ENCODE measurements at places on chromosomes 6 and 20.

- no peak for DNase-seq
Observed at GRCh38 chr6:164854526-164854925, 454.9 kb downstream of the C6orf118 start.

GRCh38 chr6:158591134-158591809 is 31.4 kb downstream of the TMEM181 start:
- DNase-seq: no peak

- DNase-seq: no peak
Observed at GRCh38 chr6:112231594-112232060, 22.7 kb downstream of the LAMA4 start.

DNA sequence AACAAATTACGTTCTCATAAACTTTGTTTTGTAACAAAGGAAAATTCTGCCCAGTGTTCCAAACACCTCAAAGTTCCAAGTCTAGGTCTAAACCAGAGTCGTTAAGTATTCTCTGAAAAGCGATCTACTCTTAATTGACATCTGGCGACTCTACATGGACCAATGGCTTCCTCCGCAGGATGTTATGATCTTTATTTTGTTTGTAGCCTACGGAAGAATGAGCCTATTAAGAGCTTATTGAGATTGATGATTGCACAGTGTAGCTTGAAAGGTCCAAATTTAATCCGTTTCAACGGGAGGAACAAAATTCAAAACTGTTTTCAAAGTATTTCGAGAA is 61.1 kb downstream of the FAM217A start:
- no peak for DNase-seq

DNA sequence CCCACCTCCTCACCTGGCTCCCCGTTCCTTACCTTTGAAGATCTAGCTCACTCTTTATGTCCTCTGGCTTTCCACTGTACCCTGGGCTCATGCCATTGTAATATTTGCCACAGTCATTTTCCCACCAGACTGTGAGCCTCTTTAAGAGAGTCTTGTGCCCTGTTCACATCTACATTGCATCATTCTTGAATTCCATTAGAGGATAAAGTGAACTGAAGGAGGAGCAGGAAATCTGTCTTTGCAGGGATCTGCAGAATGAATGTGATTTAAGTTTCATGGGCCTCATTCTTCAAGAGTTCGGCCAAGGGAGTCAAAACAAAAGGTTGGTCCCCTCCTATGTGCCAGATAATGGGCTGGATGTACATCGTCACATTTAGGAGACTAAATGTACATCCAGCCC is 272.6 kb upstream of the CITED2 start:
- DNase-seq: no peak

DNA sequence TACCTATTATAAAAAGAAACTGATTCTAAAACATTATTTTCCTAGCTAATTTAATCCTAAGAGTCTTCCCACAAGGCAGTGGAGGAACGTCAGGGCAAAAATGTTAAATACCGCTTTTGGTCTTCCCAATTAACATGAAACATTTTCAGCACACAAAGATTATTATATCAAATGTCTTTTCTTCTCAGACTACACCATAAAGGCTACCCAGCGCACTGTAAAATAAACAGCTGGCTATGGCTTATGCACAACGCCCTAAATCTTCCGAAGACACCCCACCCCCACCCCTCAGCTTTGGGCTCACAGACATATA is 1.0 kb downstream of the NUDT3 start:
- no peak for DNase-seq

DNA sequence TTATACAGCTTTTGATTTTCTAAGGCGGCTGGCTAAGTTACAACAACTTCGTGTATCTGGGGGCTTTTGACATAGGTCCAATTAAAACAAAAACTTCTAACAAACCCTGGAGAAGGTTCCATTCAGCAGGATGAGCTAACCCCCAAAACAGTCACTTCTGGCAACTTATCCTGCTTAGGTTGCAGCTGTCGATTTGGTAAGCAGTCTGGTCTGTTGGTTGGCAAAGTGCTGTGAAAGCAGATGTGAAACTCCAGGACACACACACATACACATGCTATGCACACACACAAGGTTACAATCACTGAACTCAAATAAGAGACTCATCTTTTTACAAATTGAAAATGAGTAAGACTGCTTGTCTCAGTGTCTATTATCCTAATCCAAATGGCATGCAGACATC is 119.0 kb upstream of the STMND1 start:
- no peak for DNase-seq

- DNase-seq: no peak
Observed at GRCh38 chr6:72760114-72760793, 138.4 kb downstream of the KCNQ5 start.

GRCh38 chr6:85417336-85417735 is 32.5 kb upstream of the NT5E start:
- no peak for DNase-seq

DNA sequence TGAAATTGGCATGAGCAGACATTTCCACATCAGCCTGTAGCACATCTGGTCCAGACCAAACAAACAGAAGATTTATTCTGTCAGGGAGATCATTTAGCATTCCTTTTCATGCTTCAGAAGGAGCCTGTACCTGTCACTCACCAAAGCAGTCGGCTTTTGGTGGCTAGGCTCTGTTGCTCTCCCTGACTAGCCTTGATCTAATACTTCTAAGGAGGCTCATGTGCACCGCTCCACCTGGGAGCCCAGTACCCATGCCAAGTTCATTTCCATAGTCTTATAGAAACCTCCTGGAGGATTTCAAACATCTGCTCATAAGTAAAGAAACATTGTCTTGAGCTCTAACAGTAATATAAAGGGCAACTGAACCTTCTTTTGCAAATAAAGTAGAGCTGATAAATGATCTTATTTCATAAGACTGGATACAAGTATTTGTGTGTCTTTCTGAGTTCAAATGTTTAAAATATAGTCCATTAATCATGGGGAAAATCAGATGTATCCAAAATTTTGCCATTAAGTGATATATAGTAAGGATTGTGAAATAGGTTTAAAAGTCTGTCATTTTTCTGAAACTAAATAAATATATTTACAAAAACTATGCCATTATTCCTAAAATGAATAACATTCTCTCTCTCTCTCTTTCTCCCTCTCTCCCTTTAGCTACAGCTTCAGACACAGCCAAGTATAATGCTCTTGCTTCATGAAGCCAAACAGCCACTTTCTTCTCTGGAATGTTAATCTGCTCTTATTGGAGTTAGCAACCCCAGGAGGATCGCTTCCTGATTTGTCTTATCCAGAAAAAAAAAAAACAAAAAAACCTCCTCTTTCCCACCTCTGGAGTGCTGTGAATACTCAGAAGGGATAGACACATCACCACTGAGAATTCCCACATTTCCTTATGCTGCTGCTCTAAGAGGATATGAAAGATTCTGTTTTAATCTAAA is 192.7 kb upstream of the TFAP2D start:
- no peak for DNase-seq

Data from activated CD4-positive, alpha-beta T cell treated with anti-CD3 and anti-CD28 coated beads, Interleukin-2, amount 50 U/mL, for 1 hour (primary cell).